Common myeloid progenitor, CD34-positive (primary cell): ENCODE measurements at places on chromosomes 1 and 21.
A peak's percentile ranks its signal among the peaks of the same experiment; 100 is the strongest.

DNA sequence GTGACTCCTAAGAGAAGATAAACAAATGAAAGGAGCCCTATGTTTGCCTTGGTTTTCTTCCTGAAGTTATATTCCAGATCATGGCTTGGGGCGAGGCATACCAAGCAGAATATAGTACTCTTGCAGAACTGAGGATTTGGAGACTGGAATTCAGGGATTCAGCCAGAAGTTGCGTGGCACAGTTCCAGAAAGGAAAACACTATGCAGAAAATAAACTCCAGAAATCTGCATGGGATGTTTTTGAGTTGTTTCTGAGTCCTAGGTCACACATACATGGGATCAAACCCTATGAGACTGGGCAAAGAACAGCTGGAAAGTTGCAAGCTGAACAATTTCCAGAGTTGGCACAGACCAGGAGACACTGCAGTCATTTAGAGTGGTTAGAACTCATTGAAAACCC lies 42.9 kb upstream of the IFFO2 start:
- DNase-seq: no peak

DNA sequence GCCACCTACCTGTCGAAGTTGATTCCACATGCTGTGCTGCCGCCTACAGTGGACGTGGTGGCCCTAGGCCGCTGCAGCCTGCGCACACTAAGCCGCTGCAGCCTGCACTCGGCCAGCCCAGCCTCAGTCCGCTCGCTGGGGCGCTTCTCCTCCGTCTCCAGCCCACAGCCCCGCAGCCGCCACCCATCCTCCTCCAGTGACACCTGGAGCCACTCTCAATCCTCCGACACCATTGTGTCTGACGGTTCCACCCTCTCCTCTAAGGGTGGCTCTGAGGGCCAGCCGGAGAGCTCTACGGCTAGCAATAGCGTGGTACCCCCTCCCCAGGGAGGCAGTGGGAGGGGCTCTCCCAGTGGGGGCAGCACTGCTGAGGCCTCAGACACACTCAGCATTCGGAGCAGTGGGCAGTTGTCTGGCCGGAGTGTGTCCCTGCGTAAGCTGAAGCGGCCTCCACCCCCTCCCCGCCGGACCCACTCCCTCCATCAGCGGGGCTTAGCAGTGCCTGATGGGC lies 46.9 kb downstream of the YARS1 start:
- no peak for DNase-seq

DNA sequence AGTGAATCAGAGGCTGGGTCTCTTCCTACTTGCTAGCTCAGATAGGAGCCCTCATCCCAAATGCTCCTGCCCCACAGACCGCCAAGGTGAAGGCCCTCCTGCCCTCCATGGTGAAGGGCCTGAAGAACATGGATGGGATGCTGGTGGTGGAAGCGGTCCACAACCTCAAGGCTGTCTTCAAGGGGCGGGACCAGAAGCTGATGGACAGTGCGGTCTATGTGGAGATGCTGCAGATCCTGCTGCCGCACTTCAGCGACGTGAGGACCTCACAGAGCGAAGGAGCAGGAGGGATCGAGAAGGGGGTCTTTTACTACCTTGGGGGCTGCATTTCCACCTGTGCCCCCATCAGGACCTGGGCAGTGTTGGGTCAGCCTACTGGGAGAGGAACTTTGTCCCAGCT lies 14.6 kb upstream of the TTC4 start:
- DNase-seq: no peak

GRCh38 chr1:44557778-44558177 lies 116.5 kb downstream of the TMEM53 start:
- peak; percentile 25 for DNase-seq

- DNase-seq: no peak
Observed at GRCh38 chr1:77447669-77448068, 165.8 kb downstream of the AK5 start.

DNA sequence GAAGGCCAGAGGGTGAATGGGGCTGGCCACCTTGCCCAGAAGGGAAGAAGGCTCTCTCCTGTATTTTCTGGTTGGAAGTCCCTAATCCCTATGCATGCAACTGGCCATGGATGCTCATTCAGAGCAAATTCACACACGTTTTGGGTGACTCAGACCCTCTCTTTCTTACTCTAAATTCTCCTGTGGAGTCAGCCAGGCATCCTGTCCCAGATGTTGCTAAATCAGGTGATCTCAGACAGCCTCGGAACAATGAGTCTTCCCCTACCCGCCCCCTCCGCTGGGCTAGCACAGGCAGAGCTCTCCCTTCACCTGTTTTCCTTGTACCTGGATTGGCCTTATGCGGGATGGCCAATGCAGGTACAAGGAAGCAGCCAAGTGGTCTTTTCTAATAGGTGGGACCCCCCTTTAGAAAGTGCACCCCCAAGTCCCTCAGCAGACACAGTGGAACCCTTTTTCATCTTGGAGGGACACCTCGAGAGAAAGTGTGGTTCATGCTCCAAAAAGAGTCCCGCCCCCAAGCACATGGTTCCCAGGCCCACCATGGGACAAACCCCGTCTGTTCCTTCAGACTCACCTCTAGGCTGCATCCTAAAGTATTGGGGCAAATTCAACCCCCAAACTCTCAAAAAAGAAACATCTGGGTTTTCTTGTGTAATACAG lies 8.6 kb downstream of the S100A6 start:
- DNase-seq: no peak

DNA sequence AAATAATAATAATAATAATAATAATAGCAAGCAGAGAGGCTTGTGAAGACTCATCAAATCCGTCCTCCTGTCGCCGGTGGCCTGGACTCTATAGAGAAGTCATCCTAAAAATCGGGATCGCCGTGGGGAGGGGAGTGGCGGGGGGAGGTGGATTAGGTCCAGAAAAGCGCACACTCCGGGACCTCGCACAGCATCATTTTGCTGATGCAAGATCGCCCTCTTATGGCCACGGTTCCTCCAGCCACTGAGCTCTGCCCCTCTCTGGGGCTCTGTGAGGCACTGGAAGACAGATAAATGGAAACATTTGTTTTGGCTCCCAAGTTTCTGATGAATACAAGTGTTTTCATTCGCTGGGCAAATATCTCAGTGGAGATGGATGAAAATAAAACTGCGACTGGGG lies 612.0 kb downstream of the MATN1 start:
- peak; percentile 48 for DNase-seq

DNA sequence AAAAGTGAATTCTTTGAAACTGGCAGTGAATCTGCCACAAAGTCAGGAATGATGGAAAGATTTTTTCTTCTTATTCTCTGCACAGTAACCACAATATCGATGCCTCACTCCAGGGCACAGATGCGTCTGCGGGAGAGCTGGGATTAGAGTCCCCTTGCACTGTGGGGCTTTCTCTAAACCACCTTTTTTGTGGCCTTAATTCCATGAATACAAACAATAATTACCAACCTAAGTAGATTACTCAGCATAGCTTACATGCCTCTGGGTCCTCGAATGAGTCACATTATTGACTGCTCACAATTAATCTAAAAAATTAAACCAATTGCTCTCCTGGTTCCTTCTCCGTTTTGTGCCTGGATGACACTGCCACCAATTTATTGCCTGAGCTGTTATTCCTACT lies 125.8 kb downstream of the KAZN start:
- DNase-seq: no peak

GRCh38 chr1:11559591-11559970 lies 80.6 kb downstream of the DISP3 start:
- DNase-seq: no peak

DNA sequence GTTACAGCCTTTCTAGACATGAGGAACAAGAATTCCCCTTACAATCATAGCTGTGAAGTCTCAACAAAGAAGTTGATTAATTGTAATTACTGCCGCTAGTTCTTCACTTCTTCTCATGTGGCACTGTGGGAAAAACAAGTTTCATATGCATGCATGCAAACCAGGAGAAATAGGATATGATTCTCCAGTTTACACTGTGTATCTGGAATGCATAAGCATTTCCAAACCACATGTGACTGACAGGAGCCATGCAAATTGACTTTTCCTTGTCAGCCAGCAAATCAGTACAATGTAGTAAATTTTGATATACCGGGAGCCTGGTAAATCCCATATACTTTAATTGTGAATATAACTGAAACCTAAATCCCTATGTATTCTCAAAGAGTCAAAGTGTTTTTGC lies 279.3 kb downstream of the PAPPA2 start:
- DNase-seq: no peak

GRCh38 chr1:168554603-168555483 lies 11.0 kb upstream of the XCL2 start:
- peak; percentile 62 for DNase-seq

DNA sequence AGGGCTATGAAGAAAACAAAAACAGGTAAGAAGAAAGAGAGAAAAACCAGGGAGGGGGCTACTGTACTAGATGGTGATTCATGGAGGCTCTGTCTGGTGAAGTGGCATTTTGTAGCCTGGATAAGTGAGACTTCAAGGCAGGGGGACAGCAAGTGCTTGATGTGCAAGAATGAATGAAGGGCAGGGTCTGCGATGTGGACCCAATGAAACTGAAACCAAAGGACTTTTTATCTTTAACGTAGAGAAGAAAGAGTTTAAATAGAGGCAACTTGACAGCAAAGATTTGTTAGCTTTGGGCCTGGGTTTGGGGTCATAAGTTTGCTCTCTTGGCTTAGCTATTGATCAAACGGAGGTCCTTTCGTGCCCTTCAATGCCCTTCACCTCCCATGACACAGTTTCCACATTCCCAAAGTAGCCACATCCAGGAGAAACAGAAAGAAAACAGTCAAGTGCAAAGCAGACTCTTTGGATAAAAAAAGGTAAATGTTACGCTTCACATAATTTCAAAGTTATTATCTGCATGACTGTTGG lies 291.0 kb downstream of the GRIK1 start:
- DNase-seq: no peak

DNA sequence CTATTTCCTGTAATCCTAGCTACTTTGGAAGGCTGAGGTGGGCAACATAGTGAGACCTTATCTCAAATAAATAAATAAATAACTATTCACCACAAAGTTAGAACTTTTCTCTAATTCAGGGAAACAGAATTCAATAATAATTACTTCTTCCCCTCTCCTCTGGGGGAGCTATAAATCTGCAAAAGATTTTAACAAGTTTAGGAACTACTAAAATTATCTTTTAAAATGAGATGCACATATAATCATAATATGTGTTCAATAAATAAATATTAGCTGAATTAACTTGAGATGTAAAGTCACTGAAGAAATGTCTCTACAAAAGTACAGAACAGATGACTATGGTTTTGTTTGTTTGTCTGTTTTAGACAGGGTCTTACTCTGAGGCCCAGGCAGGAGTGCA lies 14.1 kb downstream of the WDR47 start:
- peak; percentile 39 for DNase-seq

- DNase-seq: peak; percentile 99
Observed at GRCh38 chr1:206012086-206012859, 9.1 kb upstream of the RAB7B start.
